Left ventricle myocardium superior (tissue), 1 donor: ENCODE measurements at places on chromosomes 12 and 14.

- no peak for DNase-seq
Observed at GRCh38 chr12:101491329-101491728, 16.2 kb downstream of the SPIC start.

DNA sequence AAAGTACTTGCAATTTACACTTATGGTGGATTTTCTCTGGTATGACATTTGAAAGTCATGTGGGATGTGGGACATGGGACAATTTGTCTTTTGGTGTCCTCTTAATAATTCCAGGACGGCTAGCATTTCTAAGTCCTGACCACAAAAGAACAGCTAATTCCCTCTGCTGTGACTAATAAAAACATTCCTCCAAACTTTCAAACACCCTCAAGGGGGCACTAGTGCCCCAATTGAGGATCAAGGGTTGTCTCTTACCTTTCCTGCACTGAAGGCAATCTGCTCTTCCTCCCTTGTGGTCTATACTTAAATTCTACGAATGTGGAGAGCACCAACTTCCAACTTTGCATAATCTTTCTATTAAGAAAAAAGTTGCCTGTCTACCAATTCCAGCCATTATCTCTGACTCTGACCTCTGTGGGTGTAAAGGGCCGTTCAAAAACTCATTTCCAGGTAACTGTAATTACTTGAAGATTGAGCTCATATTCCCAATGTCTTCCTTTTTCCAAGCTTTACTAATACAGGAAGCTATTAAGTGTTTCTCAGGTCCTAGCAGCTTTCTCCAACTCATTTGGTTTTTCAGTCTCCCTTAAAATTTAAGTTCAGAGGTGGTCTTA, 210.2 kb downstream of the PTPRO start:
- no peak for DNase-seq

DNA sequence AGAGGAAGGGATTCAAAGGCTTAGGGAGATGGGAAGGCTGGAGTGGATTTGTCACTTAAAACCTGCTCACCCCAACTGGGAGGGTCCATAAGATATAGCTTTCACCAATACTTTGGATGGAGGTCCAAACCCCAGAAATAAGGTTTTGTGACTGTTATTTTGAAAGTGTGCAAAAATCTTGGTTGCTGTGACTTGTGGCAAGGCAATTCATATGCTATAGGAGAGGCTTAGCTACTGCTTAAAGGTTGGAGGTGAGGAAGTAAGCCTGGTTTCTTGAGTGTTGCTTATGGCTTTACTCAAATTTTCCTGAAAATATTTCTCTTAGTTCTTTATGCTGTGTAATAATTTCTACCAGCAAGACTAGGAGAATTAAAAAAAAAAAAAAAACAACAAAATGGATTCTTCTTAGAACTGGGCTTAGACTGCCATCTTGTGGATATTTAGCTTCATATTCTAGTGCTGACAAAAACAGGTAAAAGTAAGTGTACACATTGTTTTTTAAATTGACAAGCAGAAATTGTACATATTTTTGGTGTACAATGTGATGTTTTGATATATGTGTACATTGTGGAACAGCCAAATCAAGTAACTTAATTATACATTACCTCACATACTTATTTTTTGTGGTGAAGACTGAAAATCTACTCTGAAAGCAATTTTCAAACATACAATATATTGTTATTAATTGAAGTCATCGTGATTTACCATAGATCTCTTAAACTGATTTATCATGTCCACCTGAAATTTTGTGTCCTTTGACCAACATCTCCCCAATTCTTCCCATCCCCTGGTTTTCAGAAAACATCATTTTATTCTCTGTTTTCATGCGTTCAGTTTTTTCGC, 23.0 kb downstream of the PDE6H start:
- no peak for DNase-seq

DNA sequence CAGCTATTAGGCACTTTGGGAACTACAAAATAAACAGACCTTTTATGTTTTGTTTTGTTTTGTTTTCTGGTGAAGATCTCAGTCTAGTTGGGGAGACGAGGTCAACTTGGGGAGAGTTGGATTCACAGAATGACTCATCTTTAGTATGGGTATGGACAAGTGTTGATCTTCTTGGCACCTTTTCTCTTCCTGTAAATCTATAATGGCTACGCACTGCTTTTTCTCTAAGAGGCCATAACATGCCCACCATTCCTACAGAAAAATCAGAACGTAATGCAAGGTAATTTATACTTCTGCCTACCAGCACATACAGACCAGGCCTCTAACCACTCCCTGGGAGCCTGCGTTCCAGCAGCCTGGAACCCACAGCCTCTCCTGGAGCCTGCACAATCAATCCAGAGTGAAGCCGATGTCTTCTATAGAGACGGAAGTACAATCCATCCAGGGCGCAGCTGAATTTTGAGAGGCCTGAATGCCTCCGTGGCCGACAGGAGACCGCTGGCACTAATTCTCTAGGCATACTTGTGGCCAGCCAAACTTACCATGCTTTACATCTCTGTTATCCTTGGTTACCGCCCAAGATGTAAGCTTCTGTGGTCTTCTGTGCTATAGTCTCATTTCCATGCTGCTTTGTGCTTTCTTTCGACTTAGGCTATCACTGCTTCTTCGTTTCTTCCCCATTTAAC, 717 bp downstream of the PPHLN1 start:
- DNase-seq, result no peak

GRCh38 chr12:67595365-67595764, 53.2 kb upstream of the DYRK2 start:
- no peak for DNase-seq

- DNase-seq, result no peak
Observed at GRCh38 chr14:65958664-65959562, 527.3 kb upstream of the CCDC196 start.

GRCh38 chr12:95593266-95593871, 42.1 kb upstream of the USP44 start:
- DNase-seq, result peak; percentile 67

- no peak for DNase-seq
Observed at GRCh38 chr14:43356979-43357545, 1150.0 kb downstream of the FSCB start.

GRCh38 chr12:116226026-116226425, 51.5 kb downstream of the MED13L start:
- no peak for DNase-seq

GRCh38 chr12:81094718-81095360, 17.0 kb downstream of the ACSS3 start:
- no peak for DNase-seq
